ENCODE measurements at places on chromosomes 2 and 18. TPM values are rescaled to one million over a fixed set of nuclear protein-coding genes. Genes with fewer than 3 reads are reported as not detected.

ARHGEF33 gene
- total RNA-seq: 2.2 TPM

DNA sequence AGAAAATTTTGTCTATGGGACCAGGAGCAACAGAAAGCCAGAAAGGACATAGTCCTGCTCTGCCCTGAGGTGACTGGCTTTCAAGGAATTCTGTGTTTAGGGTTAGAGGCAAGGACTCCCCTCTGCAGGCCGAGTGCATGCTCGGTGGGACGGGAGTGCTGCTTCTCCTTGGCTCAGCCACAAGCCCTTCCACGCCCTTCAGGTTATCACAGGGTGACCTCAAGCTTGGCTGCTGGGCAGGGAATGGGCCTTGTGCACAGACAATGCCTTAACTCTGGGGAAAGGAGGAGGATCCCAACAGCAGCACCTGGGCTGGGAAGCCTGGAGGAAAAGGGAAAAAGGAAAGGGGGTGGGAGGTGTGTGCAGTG lies 32.8 kb downstream of the FAM178B start:
- DNase-seq: no peak
- H3K27ac ChIP-seq: peak overlapping the region; percentile 68
- H3K4me1 ChIP-seq: peaks cover 8% of the 10 kb centered on the region
- H3K36me3 ChIP-seq: no peaks in the 10 kb centered on the region
- no peak overlapping the region for H3K4me3 ChIP-seq

DNA sequence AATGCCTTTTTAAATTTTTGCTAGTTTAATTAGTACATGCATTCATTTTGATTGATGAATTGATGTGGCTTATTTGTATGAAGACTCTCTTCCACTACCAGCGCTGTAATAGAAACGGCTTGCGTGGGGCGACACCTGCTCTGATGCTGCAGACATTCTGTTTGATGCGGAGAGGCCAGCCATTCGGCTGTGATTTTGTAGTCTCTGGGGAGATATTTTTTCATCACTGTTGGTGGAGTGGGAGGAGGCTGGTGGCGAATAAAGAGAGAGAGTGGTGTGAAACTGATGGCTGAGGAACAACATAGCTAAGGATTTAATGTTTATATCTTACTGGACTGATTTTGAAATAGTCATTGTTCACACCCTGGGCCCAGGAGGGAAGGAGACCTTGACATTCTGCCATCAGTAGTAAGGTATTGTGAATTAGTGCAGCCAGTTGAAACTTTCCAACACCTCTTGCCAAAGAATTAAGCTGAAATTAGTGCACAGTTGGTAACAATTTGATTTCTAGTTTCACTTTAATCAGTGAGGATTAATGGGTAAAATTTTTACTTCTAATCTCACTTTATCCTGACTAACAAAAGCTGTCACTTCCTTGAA lies 224.1 kb downstream of the MTX2 start:
- H3K27me3 ChIP-seq: peaks cover 7% of the 10 kb centered on the region
- H3K4me1 ChIP-seq: peaks cover 7% of the 10 kb centered on the region
- H3K4me3 ChIP-seq: no peak overlapping the region
- DNase-seq: no peak
- H3K36me3 ChIP-seq: no peaks in the 10 kb centered on the region

DNA sequence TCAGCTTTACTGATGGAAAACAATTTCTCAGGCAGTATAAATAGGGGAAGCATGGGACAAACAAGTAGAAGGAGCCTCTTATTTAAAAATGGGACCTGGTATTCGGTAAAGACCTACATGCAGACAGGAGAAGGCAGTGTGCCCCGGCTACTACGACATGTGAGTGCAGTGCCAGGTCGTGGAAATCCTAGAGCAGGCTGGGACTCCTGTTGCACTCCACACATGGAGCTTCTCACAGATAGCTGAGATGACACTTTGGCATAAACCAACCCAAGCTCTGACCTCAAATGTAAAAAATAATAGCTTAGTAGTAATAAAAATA lies 885 bp upstream of the DSEL start:
- H3K4me1 ChIP-seq: no peaks in the 10 kb centered on the region
- H3K27ac ChIP-seq: peak overlapping the region; percentile 91
- H3K27me3 ChIP-seq: no peaks in the 10 kb centered on the region
- H3K4me3 ChIP-seq: peak overlapping the region; percentile 90

DNA sequence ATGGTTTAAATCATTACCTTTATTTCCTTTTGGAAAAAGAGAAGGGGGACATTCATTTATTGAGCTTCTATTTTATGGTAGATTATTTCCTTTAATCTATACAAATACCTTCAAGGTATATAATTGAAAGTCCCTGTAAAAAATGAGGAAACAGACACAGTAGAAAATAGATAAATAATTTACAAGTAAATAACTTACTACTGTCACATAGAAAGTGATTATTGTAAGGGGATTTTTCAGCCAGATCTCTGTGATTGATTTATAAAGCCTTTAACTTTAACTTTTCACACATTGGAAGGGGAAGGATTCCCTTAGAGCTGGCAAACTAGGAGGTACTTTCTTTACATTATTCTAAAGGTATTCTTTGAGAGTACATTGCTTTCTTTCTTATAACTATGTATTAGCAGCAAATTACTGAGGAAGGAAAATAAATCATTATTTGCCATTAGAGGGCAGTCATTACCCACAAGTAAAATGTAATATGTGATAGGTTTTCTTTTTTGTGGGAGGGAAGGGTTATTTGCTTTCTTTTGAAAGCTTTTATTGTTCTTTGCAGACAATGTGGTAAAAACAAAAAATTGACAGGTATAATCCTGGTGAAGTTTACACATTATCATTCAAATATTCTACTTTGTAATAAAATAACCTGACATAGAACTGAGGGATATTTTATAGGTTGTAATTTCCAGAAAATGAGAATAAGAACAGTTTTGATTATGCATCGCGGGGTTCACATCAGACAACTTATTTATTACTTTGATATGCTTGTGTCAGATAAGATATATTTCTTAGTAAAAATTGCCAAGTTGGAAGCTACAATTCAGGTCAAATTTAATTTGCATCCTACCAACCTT lies 24.8 kb upstream of the RPE start:
- H3K36me3 ChIP-seq: no peaks in the 10 kb centered on the region
- no peak overlapping the region for H3K27ac ChIP-seq
